HS-27A (cell line): ENCODE measurements at places on chromosomes 5 and 9.

DNA sequence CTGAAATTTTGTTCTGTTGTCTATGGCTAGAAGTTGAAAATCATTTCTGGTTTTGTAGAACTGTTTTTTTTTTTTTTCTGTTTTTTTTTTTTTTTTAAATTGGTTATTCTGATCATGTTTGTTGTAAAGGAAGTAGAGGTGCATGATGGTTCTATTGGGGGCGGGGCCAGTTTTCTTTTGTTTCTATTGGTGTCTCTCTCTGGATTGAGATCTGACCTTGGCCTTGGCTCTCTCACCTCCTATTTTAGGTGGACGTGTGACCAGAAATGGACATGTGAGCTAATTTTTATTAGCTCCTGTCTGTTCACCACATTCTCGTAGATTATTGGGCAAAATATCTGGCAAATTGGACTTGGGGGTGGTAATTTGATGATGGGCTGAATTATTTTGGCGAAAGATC lies 3.2 kb downstream of the ZNF618 start:
- DNase-seq, result no peak

DNA sequence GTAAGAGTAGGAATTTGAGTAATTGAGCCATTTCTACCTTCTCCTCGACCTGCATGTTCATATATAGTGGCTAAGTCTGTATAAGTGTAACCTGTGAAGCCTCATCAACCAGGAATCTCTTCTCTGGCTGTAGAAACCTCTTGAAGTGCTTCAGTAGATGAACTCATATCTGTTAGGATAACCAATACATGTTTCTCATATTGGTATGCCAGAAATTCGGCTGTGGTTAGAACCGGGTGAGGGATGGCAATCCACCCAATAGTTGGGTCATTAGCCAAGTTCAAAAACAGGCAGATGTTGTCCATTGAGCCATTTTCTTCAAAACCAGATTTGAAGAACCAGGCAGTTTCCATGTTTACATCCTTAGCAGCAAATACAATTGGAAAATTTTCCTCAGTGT lies 28.9 kb upstream of the GSN start:
- no peak for DNase-seq

GRCh38 chr5:171261361-171261760 lies 47.7 kb upstream of the TLX3 start:
- DNase-seq, result no peak

GRCh38 chr9:24413651-24414050 lies 132.0 kb downstream of the IZUMO3 start:
- DNase-seq, result no peak

DNA sequence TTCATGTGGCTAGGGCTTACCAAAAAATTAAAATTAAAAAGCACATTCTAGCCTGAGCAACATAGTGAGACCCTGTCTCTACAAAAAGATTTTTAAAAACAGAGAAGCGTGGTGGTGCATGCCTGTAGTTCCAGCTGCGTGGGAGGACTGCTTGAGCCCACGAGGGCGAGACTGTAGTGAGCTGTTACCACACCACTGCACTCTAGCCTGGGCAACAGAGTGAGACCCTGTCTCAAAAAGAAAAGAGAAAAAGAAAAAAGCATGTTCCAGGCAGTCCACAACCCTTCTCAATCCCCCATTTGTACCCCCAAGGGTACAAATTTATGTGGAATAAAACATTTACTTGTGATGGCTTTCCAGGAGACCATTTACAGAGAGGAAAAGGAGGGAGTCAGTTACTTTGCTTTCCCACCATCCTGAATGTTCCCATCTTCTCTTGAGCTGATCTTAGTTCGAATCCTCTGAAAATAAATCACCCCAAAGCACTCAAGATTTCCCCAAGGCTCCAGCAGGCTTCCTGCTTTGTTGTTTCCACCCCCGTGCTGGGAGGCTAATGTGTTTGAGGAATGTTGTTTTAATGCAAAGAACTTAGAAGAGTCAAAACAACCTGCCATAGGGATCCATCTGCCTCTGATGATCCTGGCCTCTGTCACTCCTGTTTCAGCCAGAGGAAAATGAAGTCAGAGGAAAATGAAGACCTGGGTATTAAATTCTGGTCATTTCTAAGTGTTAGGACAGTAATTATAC lies 384.7 kb downstream of the BNC2 start:
- DNase-seq, result no peak

- DNase-seq, result no peak
Observed at GRCh38 chr5:87574106-87574505, 161.4 kb upstream of the CCNH start.

GRCh38 chr5:100827481-100827889 lies 75.6 kb downstream of the ST8SIA4 start:
- DNase-seq, result peak; percentile 12

DNA sequence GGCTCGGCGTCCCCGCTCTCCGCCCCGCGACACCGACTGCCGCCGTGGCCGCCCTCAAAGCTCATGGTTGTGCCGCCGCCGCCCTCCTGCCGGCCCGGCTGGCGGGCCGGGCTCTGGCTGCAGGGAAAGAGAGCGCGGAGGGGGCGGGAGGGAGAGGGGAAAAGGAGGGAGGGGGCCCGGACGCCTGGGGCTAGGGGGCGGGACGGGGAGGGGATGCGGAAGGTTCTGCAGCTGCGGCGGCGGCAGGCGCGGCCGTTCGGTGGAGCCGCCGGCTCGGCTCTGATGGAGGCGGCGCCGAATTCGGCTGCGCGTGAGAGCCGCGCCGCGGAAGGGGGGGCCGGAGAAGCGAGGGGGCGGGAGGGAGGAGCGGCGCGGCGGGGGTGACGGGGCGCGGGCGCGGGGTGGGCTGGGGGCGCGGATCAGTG lies at the start of gene MARCHF11:
Gene MARCHF11, minus strand, starts transcription at position 281 of the 425 bp plus-strand sequence. Its CDS starts 216 bp downstream, at position 65.
- no peak for DNase-seq

DNA sequence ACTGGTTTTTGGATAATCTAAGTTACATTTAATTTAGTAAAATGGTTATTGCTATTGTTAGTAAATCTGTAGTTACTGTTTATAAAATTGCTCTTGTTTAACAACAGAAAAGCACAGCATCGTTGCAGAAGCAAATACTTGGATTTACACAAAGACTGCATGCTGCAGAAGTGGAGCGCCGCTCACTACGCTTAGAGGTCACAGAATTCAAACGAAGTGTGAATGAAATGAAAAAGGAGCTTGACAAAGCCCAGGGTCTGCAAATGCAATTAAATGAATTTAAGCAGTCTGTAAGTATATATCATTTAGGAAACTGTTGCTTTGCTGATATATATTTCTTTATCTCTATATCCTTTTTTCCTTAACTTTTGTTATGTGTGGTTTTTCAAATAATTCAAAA lies 226.0 kb downstream of the CCDC171 start:
- no peak for DNase-seq

GRCh38 chr5:15373151-15373550 lies 126.8 kb upstream of the FBXL7 start:
- DNase-seq, result no peak

GRCh38 chr5:172846677-172847076 lies 12.6 kb downstream of the ERGIC1 start:
- no peak for DNase-seq

DNA sequence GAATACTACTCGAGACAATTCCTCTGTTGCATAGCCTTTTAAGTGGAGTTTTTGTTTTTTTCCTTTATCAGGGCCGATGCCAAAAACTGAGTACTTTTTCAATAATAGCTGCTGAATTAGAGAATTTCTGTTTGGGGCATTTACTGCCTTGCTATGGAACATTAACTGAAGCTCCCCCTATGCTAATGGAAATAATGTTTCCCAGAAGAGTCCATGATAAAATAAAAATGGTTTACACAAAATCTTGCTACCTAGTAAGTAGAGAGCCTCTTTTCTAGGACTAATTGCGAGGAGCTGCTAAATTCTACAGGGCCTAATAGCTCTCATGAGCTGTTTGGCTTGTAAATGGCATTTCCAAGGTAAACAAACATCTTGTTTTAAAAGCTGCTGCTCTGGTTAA lies 128.2 kb upstream of the MYO10 start:
- DNase-seq, result no peak

DNA sequence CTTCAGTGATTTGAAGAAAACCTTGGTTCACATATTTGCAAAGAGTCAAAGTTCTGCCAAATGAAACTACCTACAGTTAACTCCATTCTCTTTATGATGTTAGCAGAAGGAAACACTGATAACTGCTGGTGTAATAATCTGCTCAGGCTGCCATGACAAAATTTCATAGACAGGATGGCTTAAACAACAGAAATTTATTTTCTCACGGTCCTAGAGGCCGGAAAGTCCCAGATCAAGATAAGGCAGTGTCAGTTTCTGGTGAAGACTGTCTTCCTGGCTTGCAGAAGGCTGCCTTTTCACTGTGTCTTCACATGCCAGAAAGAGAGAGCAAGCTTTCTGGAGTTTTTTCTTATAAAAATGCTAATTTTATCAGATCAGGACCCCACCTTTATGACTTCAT lies 102.4 kb upstream of the PARP8 start:
- DNase-seq, result no peak

GRCh38 chr9:70535546-70536323 lies 121.3 kb upstream of the KLF9 start:
- DNase-seq, result no peak

- DNase-seq, result peak; percentile 42
Observed at GRCh38 chr5:37839407-37840052, at the start of gene GDNF. GDNF (minus strand) TSS chr5:37840041; CDS start chr5:37834796, 5,245 bp downstream.

DNA sequence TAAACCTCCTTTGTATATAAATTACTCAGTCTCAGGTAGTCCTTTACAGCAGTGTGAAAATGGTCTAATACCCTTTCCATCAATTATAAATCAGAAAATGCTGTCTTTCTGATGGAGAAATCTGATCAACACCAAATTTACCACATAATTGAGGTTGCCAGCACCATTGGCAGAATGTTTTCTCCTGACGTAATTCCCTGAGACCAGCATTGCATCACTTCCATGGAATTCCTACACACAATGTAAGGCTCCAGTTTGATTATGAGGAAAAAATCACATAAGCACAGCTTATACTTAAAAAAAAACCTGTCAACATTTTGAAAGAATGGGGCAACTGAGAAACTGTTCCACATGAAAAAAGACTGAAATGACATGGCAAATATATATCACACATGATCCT lies 618.7 kb upstream of the CDH6 start:
- DNase-seq, result peak; percentile 23

GRCh38 chr9:3125602-3126405 lies 281.9 kb upstream of the PUM3 start:
- no peak for DNase-seq

DNA sequence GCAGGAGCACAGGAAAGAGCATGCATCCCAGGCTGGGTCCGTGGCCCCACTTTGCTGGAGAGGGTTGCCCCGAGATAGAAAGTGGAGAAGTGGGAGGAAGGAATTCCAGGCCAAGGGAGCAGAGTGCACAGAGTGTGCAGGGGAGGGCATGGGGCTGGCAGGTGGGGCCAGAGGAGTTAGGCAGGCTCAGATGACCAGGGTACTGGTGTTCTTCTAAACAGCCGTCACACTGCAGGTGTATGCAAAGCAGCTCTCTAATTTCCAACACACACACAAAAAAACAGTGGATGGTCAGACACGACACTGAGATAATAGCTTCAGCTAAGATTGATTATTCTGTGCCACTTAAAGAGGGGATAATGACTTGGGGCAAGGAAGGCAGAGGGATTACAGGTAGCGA lies 212.2 kb downstream of the MTRR start:
- DNase-seq, result no peak

DNA sequence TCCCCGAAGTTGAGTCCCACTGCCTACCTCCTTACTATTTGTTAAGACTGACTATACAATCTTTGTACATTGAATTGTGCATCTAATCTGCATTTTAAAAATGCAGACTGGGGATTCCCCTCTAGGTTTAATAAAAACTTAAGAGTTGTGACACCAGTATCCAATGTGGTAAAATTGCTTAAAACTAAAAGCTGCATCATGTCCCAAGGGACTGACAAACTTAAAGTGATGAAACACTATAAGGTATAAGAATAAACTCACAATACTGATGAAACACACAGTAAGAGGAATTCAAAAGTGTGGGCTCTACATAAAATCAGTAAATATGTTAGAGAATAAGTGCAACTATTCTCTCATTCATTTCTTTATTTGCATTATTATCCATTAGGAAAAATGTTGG lies 1905.1 kb downstream of the MAT2B start:
- DNase-seq, result no peak

GRCh38 chr9:114811301-114811700 lies 5.5 kb upstream of the TNFSF15 start:
- DNase-seq, result no peak

DNA sequence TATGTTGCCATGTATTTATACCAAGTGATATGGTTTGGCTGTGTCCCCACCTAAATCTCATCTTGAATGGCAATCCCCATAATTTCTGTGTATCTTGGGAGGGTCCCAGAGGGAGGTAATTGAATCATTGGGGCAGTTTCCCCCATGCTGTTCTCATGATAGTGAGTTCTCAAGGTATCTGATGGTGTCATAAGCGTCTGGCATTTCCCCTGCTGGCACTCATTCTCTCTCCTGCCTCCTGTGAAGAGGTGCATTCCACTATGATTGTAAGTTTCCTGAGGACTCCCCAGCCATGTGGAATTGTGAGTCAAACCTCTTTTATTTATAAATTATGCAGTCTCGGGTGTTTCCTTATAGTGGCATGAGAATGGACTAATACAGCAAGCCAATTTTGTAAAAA lies 140.8 kb upstream of the ADAMTSL1 start:
- no peak for DNase-seq

- no peak for DNase-seq
Observed at GRCh38 chr5:143685246-143685815, 126.6 kb upstream of the HMHB1 start.

DNA sequence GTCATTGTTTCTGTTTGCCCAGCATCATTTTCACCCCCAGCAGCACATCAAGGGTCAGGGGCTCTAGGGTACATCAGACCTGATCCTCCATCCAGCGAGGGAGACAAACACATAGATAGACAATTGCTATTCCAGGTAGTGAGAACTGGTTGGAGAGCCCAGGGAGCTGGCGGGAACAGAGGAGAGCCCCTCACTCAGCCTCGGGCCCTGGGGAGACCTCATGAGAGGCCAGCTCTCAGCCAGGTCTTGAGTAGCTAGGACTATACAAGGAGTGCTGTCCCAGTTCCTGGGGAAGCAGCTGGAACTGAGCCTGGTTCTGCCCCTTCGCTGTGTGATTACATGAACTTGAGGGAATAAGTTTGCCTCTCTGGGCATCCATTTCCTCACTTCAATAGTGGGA lies 80.3 kb downstream of the HRH2 start:
- DNase-seq, result no peak

DNA sequence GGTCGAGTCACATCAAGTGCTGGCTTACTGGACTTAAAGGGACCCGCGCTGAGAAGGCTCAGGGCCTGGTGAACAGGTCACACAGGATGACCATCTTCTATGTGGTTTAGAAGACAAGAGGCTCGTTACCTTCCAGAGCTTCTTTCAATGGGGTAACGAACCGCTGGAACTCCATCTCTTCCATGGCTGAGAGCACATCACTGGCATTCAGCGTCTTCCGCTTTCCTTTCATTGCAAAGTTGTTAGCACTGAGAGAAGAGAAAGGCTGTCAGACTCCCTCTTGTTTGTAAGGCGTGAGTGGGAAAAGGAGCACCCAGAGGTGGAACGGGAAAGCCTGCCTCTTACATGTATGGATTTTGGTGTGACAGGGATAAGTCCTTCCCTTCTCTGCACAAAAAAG lies 994 bp downstream of the POLE3 start:
- no peak for DNase-seq

GRCh38 chr5:64509828-64510227 lies 4.0 kb downstream of the RGS7BP start:
- no peak for DNase-seq
